Esophagus muscularis mucosa (tissue), 4 donors: ENCODE measurements at places on chromosomes 7 and 10. TPM values are rescaled to one million over a fixed set of nuclear protein-coding genes. Genes with fewer than 3 reads are reported as not detected.
A peak's percentile ranks its signal among the peaks of the same experiment; 100 is the strongest.

GRCh38 chr7:96127746-96128145 lies 194.2 kb downstream of the SLC25A13 start:
- H3K36me3 ChIP-seq: peaks cover 60% of the 10 kb centered on the region
- no peak for DNase-seq
- H3K27me3 ChIP-seq: no peaks in the 10 kb centered on the region
- no peak overlapping the region for H3K4me3 ChIP-seq

DNA sequence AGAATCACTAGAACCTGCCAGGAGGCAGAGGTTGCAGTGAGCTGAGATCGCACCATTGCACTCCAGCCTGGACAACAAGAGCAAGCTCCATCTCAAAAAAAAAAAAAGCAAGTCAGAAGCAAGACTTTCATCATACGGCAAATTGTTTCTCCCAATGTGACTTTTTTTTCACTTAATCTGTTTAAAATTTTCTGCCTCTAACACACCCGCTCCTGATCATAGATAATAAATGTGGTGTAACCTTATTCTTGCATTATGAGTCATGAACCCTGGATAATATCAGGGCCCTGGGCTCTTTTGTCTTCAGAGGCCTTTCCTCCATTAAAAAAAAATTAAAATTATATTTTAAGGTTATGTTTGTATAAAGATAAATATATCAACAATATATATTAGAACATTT lies 111.4 kb upstream of the JCAD start:
- H3K27ac ChIP-seq: no peak overlapping the region
- H3K27me3 ChIP-seq: no peaks in the 10 kb centered on the region
- H3K36me3 ChIP-seq: no peaks in the 10 kb centered on the region
- H3K4me3 ChIP-seq: no peak overlapping the region

- H3K4me1 ChIP-seq: peaks cover 46% of the 10 kb centered on the region
- no peaks in the 10 kb centered on the region for H3K36me3 ChIP-seq
- DNase-seq: no peak
- H3K27ac ChIP-seq: no peak overlapping the region
- no peaks in the 10 kb centered on the region for H3K27me3 ChIP-seq
These were observed 79.6 kb downstream of the TNS3 start for GRCh38 chr7:47502240-47502877.

DNA2 gene
- total RNA-seq: 2.4 TPM

AMPH gene
- total RNA-seq: 8.3 TPM

- H3K4me1 ChIP-seq: peaks cover 5% of the 10 kb centered on the region
- no peak overlapping the region for H3K27ac ChIP-seq
- no peaks in the 10 kb centered on the region for H3K36me3 ChIP-seq
- no peak for DNase-seq
- H3K27me3 ChIP-seq: no peaks in the 10 kb centered on the region
These were observed 39.2 kb downstream of the ENO4 start for GRCh38 chr10:116888380-116889055.

DNA sequence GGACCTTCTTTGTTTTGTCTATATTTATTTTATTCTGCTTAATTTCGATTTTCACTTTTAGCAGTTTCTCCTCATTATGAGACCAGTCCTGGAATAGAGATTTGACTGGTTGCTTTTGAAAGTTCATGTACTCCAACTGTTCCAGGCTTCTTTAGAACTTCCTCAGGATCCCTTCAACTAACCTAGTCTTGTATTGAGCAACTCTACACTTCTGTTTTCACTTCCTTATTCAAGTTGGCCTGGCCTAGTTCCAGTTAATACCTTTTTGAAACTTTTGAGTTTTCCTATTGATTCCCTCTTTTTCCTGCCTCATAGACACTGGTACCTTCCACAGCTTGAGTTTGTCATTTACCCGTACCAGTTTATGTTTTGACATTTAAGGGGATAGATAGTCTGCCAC lies 421.7 kb downstream of the ATRNL1 start:
- DNase-seq: no peak
- H3K27me3 ChIP-seq: no peaks in the 10 kb centered on the region
- H3K4me1 ChIP-seq: no peaks in the 10 kb centered on the region

PLEKHS1 gene
- not detected for total RNA-seq

GRCh38 chr10:85922356-85923129 lies 444.1 kb downstream of the GRID1 start:
- no peaks in the 10 kb centered on the region for H3K36me3 ChIP-seq
- no peaks in the 10 kb centered on the region for H3K27me3 ChIP-seq
- H3K27ac ChIP-seq: no peak overlapping the region
- H3K4me1 ChIP-seq: peaks cover 43% of the 10 kb centered on the region
- DNase-seq: peak; percentile 80

DNA sequence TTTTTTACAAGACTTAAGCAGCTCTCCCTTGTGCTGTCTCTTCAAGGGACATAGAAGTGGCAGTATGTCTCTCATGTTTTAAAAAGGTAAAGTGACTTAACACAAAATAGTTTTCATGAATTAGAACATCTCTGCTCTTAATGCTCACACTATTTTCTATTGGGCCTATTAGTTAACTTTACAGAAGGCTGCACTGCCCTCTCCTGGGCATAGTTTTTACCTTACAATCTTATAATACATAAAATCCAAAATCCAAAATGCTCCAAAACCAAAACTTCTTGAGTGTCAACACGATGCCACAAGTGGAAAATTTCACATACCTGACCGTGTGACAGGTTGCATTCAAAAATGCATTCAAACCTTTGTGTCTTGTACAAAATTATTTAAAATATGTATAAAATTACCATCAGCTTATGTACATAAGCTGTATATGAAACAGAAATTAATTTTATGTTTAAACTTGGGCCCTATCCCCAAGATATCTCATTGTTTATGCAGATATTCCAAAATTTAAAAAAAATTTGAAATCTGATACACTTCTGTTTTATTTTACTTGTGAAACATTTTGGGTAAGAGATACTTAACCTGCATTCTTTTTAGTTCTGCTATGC lies 25.8 kb downstream of the TES start:
- no peaks in the 10 kb centered on the region for H3K27me3 ChIP-seq
- H3K27ac ChIP-seq: no peak overlapping the region
- H3K4me1 ChIP-seq: peaks cover 95% of the 10 kb centered on the region

GRCh38 chr10:127195571-127196281 lies 665 bp downstream of the INSYN2A start:
- H3K27ac ChIP-seq: no peak overlapping the region
- H3K4me1 ChIP-seq: peaks cover 24% of the 10 kb centered on the region
- H3K36me3 ChIP-seq: peaks cover 9% of the 10 kb centered on the region
- DNase-seq: no peak
- H3K4me3 ChIP-seq: peak overlapping the region; percentile 52
- H3K27me3 ChIP-seq: peaks cover 25% of the 10 kb centered on the region

GRCh38 chr7:25964483-25964991 lies 187.5 kb upstream of the NFE2L3 start:
- no peaks in the 10 kb centered on the region for H3K36me3 ChIP-seq
- no peaks in the 10 kb centered on the region for H3K4me1 ChIP-seq
- H3K4me3 ChIP-seq: no peak overlapping the region
- peaks cover 50% of the 10 kb centered on the region for H3K27me3 ChIP-seq
- no peak overlapping the region for H3K27ac ChIP-seq

FBXL13 gene
- 0.52 TPM for total RNA-seq

MNX1 gene
- not detected for total RNA-seq

DNA sequence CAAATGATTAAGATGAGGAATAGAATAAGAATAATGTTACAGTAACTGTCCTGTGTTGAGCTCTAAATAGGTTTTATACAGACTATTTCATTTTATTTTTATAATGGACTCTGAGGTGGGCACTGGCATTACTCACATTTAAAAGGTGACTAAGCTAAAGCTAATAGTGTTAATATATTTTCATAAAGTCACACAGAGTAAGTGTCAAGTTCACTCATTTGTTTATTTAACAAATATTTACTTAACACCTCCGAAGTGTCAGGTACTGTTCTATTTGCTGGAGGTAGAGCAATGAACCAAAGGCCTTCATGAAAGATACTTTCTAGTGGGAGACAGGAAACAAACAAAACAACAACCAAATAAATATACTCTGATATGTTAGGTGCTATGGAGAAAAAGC lies 44.0 kb downstream of the ASB4 start:
- H3K36me3 ChIP-seq: no peaks in the 10 kb centered on the region
- H3K27ac ChIP-seq: no peak overlapping the region
- no peak for DNase-seq

DNA sequence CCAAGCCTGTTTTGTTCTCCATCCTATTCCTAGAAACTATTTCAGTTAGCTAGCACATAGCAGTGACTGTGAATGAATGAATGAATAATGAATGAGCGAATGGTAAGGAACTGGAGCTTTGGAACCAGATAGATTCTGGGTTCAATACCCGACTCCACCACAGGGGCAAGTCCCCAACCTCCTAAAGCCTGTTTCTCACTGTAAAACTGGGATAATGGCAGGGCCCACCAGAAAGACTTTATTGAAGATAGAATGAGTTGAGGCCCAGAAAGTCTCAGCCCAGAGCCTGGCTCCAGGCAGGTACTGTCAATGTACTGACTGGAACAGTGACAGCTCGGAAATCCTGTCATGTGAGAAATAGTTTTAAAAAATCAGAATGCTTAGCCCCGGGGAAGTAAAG lies 1.1 kb upstream of the CDH23 start:
- H3K4me1 ChIP-seq: peaks cover 32% of the 10 kb centered on the region
- no peak overlapping the region for H3K27ac ChIP-seq
- no peak for DNase-seq
- H3K27me3 ChIP-seq: no peaks in the 10 kb centered on the region
- no peak overlapping the region for H3K4me3 ChIP-seq

DNA sequence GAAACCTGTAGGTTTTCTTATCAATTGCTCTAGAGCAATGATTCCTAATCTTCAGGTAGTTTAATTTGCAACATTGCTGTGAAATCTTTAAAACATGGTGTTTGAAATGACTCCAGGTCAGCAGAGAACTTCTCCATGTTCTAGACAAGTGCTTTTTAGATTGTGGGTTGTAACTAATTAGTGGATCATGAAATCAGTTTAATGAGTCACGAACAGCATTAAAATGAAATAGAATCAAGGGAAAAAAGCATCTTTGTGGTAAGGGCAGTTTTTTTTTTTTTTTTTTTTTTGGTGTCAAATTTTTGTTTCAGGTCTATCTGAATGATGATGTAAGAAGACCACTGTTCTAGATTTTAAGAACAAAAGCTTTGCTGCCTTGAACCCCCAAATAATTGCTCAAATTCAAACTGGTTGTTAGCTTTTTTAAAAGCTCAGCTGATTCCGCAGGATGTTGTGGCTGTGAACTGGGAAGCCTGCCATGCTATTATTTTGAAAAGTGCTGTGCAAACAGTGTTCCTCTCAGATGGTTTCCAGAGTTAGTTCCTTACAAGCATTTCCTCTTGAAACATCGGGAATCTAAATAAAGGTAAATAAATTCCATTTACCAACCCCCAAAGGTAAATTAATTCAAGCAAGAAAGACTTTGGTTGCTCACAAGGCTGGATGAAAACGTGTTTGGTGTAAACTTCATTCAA lies 13.1 kb upstream of the PDK4 start:
- H3K27ac ChIP-seq: peak overlapping the region; percentile 92
- DNase-seq: no peak
- H3K27me3 ChIP-seq: no peaks in the 10 kb centered on the region

KLLN gene
- total RNA-seq: 0.39 TPM

- no peak overlapping the region for H3K27ac ChIP-seq
- DNase-seq: no peak
- no peaks in the 10 kb centered on the region for H3K27me3 ChIP-seq
These were observed 6.5 kb downstream of the STAMBPL1 start for GRCh38 chr10:88886557-88886956.

- DNase-seq: no peak
- no peak overlapping the region for H3K4me3 ChIP-seq
- H3K27me3 ChIP-seq: peaks cover 29% of the 10 kb centered on the region
- no peaks in the 10 kb centered on the region for H3K4me1 ChIP-seq
These were observed 15.6 kb downstream of the ITIH2 start for GRCh38 chr10:7718685-7719084.

GRCh38 chr7:116315293-116315692 lies 105.0 kb downstream of the TES start:
- peaks cover 34% of the 10 kb centered on the region for H3K4me1 ChIP-seq
- H3K36me3 ChIP-seq: no peaks in the 10 kb centered on the region

SPDYE2 gene
- total RNA-seq: not detected

DNA sequence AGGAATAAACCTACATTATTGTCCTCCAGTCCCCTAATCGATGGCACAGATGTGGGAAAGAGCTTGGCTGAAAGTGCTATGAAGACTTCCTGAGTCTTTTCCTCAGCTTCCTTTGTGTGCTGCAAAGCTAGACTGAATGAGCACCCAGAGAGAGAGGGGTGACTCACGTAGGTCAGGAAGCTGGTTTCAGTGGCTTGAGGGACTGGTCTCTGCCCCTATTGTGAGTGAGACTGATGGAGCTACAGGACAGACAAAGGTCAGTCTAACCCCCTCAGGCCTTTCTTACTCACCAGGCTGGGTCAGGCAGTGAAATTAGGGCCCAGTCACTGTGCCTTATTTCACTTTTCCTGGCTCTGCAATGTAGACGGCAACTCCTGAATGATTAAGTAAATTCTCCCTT lies 171.1 kb upstream of the GRB10 start:
- H3K4me1 ChIP-seq: peaks cover 5% of the 10 kb centered on the region
- no peak overlapping the region for H3K4me3 ChIP-seq
- H3K27me3 ChIP-seq: no peaks in the 10 kb centered on the region

- no peaks in the 10 kb centered on the region for H3K36me3 ChIP-seq
- H3K4me3 ChIP-seq: no peak overlapping the region
- no peaks in the 10 kb centered on the region for H3K27me3 ChIP-seq
- H3K4me1 ChIP-seq: peaks cover 8% of the 10 kb centered on the region
- H3K27ac ChIP-seq: no peak overlapping the region
These were observed 423.4 kb upstream of the MGMT start for GRCh38 chr10:129043691-129044090.

CLCN1 gene
- total RNA-seq: not detected

TMEM178B gene
- total RNA-seq: 2.5 TPM

GRCh38 chr7:14236834-14237233 lies 247.4 kb upstream of the ETV1 start:
- H3K4me1 ChIP-seq: no peaks in the 10 kb centered on the region
- no peaks in the 10 kb centered on the region for H3K36me3 ChIP-seq
- no peak for DNase-seq
